ENCODE measurements at places on chromosomes 4 and X. TPM values are rescaled to one million over a fixed set of nuclear protein-coding genes. Genes with fewer than 3 reads are reported as not detected.

UGT2B11 gene
- total RNA-seq, result not detected

CTBP1 gene
- total RNA-seq, result 137 TPM

SSX4 gene
- not detected for total RNA-seq

SLC16A2 gene
- 15.8 TPM for total RNA-seq

HTN3 gene
- not detected for total RNA-seq

METAP1 gene
- 21.7 TPM for total RNA-seq

MAGEA3 gene
- not detected for total RNA-seq

CXXC4 gene
- total RNA-seq, result 0.12 TPM

MAP3K15 gene
- total RNA-seq, result 0.25 TPM

RIPPLY1 gene
- total RNA-seq, result not detected

GAGE12H gene
- total RNA-seq, result not detected

TRPC3 gene
- total RNA-seq, result 1.1 TPM

HERC6 gene
- 21.6 TPM for total RNA-seq

PPEF1 gene
- not detected for total RNA-seq

CC2D2A gene
- total RNA-seq, result 12.8 TPM

- no peak for DNase-seq
Measured at GRCh38 chrX:153450114-153450948, 4.5 kb upstream of the TREX2 start.

DNA sequence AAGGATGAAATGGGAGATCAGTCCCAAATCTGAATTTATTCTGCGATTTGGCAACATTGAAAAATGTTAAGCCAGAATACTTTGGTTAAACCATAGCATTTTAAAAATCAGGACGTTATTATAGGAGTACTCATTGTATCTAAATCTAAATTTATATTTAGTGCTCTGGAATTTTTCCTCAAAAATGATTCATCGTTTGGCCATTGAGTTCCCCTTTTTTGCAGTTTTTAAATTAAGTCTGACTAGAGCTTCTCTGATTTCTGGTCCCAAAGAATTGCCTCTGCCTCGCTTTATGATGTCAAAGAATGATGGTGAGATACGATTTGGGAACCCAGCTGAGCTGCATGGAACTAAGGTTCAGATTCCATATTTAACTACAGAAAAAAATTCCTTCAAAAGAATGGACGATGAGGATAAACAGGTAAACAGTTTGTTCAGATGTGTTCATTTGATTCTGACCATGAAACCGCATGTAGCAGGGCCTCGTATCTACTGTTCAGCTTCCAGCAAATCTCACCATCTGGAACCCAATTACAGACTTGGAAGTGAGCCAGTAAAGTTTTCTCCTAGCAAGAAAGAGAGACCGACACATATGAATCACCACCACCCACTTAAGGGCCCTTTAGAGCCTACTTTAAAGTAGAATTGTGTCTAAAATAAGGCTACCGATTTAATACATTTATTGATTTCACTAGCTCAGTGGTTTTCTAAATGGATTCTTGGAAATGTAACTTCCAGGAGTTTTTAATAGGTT is 75.6 kb downstream of the REPS2 start:
- DNase-seq, result no peak

DNA sequence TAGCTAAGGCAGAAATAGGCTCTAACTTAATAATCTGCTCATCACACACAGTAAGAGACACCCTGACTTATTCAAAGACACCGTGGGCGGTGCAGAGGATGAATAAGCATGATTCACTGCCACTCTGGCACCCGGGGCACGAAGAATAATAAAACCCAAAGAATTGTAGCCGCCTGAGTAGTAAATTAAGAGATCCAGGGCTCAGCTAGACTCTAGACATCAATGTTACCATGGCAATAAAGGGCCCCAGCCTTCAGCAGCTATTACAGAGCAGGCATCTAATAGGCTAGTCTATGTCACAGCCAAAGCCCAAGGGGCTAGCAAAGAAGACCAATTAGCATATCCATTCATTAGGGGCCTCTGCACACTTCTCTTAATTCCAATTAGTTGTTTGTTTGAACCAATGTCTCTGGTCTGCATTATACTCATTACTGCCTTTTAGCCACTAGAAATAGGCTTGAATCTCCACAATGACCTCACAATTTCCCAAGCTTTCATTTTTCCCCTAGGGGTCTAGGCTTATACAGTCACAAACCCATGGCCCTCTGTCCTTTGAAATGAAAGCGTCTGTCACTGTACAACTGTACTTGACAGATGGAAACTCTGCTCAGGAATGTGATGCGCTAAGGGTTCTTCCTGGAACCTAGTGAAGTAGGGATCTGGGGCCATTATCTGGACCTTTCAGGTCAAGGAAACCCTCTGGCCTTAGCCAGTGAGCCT is 3.0 kb upstream of the ATP1B4 start:
- no peak for DNase-seq

DNA sequence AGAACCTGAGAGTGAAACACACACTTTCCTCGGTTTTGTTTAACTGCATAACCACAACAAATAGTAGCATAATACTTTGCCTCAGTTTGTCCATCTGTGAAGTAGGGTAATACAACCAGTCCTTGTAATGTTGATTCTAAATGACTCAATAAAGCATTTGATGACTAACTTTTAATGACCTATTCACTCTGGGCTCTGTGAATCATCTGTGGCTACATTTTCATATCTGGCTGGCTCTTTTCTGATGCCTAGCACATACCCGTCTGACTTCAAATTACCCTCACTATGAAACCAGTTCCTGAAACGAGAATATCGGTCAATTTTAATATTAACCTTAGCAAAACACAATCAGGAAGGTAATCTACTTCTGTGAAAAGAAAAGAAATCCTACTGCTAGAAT is 151.0 kb downstream of the SH2D1A start:
- DNase-seq, result no peak

GRCh38 chr4:149999485-150000074 is 78.7 kb upstream of the DCLK2 start:
- no peak for DNase-seq

DNA sequence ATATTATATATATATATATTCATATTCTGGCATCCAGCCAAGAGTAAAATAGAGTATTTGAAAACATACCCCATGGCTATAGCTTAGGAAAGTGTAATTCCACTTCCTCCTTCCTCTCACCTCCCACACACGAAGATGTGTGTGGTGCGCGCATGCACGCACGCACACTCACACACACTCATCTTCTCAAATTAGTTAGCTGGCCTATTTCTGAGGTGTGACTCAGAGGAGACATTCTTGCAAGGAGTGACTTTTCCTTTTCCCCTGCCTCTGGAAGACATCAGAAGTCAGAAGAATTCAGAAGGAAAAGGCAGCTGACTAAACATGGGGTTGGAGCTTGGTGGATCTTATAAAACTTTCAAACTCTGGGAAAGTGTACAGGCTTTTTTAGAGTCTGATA is 8.8 kb downstream of the ENPEP start:
- no peak for DNase-seq

DNA sequence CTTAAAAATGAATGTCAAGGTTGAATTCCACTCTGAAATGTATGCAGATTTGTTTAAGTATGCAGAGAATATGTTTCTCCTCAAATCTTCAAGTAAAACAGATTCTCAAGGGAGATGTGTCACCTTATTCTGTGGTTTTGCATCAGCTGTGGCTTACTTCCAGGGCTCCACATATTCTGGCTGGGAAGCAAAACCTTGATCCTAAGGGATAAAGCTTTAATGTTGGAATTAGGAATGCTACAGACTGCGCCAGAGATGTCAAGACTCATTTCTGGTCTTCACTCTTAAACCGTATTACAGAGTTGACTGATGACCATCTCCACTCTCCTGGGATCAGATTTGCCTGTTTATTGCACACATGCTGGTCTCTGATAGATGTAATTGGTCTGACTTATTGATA is 143.9 kb upstream of the DIPK2B start:
- DNase-seq, result no peak

GRCh38 chrX:14501327-14501726 is 28.0 kb upstream of the GLRA2 start:
- DNase-seq, result no peak

GRCh38 chrX:66020631-66021334 is 19.1 kb downstream of the VSIG4 start:
- no peak for DNase-seq

GRCh38 chr4:76322236-76322635 is 15.7 kb downstream of the STBD1 start:
- no peak for DNase-seq

- no peak for DNase-seq
Measured at GRCh38 chr4:1357356-1358248, 10.6 kb downstream of the UVSSA start.

DNA sequence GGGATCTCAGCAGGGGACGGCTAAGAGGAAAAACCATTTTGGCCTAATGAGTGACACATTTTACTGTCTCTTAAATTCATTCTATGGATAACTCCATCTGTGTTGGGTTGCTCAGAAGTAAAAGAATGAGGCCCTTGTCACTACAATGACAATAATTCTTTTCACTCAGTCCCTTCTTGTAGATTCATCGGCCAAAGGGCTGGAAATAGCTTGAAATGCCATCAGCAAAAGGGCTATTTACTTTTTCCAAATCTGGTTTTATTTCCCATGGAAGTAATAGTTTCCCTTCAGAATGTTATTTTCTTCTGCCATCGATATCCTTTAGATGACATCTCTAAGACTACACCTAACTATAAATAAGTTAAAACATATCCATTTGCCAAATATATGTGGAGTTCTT is 7.4 kb downstream of the MEPE start:
- DNase-seq, result no peak

DNA sequence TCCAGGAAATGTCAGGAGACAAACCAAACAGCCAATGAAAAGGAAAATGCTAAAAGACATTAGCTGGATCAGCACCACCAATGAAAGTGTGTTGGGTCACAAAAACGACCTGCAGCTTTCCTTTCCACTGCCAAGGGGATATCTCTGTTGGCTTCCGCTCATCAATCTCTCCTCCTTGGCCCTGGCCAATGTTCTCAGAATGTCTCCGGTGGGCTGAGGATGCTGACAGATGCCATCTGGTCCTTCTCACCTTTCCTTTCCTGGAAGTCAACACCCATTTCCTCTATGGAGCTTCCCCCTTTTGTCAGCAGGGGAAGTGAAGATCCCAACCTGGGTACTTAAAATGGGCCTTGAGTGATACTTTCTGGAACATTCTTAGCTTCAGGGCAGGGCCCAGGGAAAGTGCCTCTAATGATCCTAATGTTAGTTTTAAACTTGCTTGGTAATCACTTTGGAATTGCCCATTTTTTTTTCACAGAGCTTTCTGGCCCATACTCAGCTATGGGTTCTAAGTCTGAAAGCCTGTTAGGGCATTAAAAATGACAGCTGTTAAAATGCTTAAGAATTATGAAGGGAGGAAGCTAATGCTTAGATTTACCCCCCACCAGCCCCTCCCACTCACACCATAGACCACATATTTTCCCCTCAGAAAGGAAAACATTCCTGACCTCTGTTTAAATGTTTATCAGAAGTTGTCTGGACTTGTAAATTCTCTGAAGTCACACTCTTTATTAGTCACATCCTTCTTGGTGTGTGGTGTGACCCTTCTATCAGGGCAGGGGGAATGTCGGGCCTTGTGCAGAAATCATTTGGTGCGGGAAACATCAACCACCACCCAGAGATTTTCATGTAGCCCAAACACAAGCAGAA is 29.2 kb downstream of the IGFBP7 start:
- DNase-seq, result no peak

DNA sequence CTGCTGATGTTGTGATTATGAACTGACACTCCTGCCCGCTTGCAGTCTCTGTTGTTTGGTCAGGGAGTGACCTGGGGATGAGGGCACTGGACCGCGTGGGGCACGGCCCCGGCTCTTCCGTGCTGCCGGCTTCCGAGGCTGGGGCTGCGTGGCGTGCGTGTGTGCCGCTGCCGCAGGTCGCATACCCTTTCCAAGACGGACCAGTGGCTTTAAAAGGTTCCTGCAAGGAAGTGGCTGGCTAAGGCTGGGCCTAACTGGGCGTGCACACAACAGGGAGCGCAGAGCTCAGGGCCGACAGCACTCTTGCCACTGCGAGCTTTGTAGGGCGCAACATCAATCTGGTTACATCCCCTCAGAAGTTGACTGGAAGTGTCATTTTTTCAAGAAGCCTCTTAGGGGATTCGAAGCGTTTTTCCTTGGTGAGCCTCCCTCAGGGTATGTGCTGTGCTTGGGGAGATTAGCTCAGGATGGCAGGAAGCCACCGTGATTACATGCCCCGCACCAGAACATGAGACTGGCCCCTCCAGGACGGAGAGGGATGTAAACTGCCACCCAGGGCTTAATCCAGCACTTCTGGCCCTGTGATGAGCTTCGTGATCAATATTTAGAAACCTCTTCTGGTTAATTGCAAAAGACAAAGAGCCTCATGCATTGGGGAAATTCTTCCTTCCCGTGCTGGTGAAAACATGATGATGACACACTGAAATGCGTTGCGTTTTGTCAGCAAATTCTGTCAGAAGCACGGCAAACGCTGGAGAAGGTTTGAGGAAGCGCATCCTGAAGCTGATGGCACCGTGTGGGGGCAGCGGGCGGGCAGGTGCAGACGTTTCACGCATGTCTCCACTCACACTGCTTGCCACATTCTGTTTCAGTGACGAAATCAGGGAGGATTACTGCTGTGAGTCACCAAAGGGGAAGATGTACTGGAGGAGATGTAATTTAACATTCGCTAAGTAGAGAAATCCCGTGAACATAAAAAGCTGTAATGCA is 11.1 kb downstream of the MAEA start:
- DNase-seq, result peak; percentile 56

GRCh38 chrX:135328421-135329005 is 19.2 kb downstream of the ETDC start:
- no peak for DNase-seq

- DNase-seq, result no peak
Measured at GRCh38 chr4:36665985-36666527, 384.6 kb downstream of the DTHD1 start.

DNA sequence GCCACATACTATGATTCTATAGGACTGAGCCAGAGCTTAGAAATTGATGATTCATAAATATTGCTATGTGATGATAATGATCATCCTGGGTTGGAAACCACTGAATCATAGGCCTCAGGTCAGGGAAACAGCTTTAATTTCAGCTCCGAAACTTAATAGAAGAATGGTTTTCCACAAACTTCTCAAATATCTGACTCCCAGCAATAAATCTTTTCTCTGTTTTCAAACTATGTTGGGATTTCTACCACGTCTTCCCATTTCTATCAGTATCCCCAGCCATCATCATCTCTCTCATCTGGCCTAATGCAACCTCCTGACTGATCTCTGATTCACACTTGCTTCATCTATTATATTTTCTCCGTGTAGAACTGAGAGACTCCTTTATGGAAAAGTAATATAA is 521.8 kb upstream of the AGA start:
- DNase-seq, result no peak

DNA sequence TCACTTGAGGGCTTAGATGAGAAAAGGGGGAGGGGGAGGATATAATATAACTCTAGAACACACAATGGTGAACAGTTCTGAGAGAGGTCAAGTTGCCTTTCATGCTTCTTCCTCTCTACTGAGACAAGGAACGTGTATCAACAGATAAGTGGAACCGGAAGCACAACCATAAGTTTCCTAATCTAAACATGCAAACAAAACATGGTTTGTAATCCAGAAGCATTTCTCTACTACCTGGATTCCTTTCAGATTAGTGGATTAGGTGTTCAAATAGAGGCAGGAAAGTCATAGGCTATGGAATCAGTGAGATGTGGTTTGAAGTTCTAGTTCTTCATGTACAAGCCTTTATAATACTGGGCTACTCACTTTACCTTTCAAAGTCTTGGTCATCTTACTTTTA is 460.6 kb downstream of the IDS start:
- no peak for DNase-seq

- DNase-seq, result no peak
Measured at GRCh38 chrX:97429101-97429500, 545.4 kb downstream of the RPA4 start.

Measured in omental fat pad (tissue), 4 donors.